ENCODE measurements at places on chromosomes 2 and 18.
A peak's percentile ranks its signal among the peaks of the same experiment; 100 is the strongest.

DNA sequence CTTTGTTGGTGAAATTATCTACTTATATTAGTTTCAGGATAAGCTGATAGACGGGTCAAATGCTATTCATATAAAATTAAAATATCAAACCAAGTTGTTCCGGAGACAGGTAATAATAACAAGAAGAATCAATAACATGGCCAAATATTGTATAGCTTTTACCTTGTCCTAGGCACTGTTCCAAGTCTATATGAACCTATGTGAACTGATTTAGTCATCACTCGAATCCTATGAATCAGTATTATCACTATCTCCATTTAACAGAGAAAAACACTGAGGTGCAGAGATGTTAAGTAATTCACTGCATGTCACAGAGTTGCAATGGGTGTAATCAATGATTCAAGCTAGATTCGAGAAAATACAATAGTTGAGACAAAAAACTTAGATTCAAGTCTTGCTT lies 40.0 kb upstream of the TRIB2 start:
- no peak for DNase-seq

DNA sequence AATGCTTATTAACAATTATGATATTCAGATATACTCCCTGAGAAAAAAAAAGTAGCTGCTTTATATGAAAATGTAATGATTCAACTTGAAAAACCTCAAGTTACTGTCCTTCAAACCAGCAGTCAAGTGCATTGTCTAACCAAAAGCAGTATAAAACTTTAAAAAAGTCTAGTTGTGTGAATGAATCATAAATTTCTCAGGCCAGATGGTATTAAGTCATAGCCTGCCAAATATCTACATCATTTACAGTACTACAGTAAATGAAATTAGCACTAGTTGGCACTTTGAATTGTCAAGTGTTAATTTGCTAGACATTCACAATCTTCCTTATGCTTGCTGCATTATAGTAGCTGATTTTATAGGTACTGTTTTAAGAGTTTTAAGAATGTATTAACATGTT lies 85.9 kb downstream of the CBLN2 start:
- peak; percentile 24 for DNase-seq

- peak; percentile 27 for DNase-seq
Measured at GRCh38 chr2:54503192-54503591, 47.1 kb downstream of the SPTBN1 start.

- peak; percentile 35 for DNase-seq
Measured at GRCh38 chr18:5534845-5535244, 9.0 kb downstream of the EPB41L3 start.

DNA sequence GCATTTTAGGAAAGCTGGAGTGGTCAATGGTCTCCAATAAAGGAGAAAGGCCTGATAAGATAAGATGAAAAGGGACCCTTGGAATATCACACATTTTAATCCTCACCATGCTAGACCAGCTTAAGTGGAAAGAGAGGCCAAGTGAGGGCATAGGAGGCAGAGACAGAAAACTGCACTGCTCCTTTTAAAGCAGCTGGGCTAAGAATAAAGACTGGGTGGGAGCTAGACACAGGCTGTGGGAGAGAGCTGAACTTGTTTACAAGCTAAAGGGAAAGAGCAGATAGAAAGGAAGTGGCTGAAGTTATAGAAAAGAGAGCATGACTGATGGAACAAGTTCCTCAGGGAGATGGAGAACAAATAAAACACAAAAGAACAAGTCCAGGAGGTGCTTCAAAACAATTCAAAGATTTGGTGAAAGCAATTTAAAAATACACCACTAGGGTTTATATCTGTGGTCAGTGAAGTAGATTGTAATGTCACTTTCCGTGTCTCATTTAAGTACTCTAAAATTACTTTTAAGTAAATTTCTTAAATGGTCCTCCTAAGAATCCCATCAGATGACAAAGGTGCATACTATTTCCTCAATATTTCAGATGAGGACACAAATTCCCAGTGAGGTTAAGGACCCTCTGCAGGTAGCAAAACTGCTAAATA lies 7.5 kb downstream of the COL5A2 start:
- no peak for DNase-seq

DNA sequence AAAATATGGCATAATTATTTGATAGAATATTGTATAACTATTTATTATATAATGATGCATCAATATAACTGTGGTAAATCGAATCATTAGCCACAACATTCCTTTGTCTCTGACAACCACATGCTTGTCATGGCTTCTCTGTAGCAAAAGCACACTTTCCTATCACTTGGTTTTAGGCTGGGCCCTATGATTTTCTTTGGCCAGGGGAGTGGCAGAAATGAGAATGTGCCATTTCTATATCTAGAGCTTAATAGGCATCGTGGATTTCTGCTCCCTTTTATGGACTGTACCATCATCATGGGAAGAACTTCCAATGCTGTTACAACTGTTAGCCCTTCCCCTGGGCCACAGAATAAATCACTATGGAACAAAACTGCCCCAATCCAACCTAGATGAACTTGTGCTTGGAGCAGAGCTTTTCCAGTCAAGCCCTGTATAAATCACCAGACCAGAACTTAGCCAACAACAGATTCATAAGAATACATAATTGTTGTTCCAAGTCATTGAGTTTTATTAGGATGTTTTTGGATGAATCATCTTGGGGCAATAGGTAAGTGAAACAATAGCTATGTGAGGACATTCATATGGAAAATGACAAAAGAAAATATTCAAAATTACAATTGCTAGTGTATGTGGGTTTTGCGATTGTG lies 715.8 kb downstream of the ERBB4 start:
- peak; percentile 1 for DNase-seq

GRCh38 chr2:143176606-143177005 lies 47.4 kb downstream of the ARHGAP15 start:
- no peak for DNase-seq

DNA sequence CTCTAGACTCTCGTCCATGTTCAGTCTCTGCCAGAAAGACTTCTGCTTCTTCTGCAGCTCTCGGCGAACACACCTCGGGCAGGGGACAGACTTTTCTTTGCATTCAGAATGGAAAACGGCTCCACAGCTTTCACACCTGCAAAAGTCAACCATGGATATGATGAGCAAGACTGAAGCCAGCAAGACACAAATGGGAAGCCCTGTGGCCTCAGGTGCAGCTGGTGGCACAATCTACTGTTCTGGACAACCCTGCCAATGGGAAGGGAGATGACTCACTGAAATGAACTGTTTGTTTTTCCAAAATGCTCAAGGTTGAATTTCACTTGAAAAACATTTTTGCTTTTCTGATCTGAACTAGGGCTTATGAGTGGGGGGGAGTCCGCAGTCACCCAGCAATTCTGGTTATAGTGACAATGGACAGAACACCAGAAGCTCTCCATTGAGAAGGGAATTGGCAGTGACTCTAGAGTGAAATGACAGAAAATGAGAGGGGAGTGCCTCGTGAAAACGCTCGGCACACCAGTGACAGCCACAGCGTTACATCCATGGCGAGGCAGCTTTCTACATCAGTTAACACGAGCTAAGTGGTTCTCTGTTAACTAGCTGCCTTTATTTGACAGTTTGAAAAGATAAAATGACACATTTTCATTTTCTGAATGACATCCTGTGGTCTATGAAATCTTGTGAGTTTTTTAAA lies 58.8 kb upstream of the FZD5 start:
- DNase-seq: no peak

GRCh38 chr18:7158216-7158615 lies 40.6 kb upstream of the LAMA1 start:
- peak; percentile 62 for DNase-seq

DNA sequence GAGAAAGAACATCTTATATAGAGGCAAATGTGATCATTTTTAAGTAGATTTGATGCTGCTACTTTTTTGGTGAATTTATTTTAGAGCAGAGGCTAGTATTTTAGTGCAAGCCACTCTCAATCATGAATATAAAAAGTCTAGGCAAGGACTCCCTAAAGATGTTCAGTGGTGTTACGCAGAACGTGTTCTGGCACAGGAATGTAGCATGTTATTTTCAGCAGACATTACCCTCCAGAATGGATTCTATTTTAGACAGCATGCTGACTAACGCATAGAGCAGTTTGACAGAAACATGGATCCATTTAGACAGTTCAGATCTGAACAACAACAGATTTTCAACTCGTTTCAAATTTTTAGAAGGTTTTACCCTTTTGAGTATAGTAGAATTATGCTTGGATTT lies 54.1 kb downstream of the DSC3 start:
- no peak for DNase-seq

DNA sequence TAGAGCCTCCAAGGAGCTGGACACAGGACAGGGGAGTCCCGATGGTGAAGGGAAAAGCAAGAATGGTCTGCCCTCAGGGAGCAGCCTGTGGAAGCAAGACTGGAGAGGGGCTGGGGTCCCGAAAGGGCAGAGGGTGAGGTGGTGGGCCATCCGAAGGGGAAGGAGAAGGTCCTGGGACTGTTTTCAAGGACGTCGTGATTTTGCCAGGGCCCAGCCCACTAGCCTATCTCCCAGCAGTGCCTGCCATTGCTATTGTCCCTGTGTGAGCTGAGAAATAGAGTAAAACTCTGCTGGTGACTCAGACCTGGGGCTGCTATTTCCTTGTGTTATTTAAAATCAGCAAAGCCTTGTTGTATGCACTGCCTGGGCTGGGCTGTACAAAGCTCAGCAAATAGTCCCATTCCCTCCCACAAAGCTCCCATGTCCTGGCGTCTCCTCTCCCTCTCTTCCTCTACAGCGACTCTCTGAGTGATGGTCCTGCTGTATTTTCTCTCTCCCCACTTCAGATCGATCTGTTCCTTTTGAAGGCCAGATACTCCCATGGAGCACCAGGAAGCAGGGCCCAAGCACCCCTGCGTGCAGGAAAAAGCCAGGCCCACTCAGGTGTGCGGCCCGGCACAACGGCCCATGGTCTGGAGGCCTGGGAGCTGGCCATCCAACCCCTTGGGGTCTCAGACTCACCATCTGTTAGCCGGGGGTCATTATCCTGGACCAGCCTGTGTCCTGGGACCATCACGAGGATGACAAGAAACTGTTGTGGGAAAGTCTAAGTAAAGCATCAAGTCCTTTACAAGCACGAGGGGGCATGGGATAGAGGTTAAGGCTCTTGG lies 65.0 kb upstream of the OTOF start:
- no peak for DNase-seq

DNA sequence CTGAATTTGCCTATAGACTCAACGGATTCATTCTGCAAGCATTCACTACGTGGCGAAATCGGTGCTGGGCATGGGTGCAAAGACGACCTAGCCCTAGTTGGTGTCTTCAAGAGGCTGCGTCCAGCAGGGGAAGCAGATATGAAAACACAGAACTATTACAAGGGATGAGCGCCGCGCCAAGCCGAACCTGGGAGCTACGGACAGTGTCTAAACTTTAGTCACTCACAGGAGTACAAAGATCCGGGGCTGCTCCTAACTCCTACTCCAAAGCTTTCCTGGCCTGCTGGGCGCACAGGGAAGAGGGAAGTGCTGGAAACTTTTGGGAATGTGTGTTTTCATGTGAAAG lies 732 bp upstream of the ANXA4 start:
- peak; percentile 73 for DNase-seq

DNA sequence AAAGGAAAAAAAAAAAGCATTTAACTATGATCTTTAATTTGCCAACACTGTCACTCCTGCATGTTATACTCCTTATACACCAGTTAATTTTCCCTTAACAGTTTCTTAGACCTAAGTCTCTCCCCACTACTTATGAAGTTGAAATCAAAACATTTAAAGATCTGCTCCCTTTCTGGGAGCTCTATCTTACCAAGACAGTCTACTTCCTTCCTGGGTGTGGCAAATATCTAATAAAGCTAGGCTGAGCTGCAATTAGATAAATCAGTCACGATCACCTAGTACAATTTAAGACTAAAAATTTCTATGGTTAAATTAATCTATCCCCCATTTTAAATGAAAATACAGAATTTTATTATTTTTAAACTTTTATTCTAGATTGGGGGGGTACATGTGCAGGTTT lies 33.4 kb downstream of the PUM2 start:
- no peak for DNase-seq

- DNase-seq: no peak
Measured at GRCh38 chr18:13359210-13359609, 140.7 kb downstream of the LDLRAD4 start.

DNA sequence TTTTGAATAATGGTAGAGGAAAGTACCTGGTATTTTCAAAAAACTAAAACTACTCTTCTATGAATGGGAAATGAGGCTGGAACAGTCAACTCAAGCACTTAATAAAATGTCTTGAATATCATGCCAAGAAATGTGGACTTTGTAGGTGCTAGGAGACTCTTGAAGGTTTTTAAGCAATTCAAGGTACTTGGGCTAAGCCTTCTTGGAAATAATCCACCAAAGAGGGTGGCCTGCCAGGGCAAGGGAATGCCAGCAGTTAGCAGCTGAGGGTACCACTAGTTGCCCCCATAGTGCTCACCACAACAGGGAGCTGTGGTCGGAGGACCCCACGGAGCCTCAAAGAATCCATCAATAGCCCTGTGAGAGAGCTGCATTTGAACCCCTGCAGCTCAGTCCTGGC lies 14.6 kb upstream of the ACYP2 start:
- DNase-seq: no peak

GRCh38 chr18:55988537-55988936 lies 400.5 kb upstream of the TCF4 start:
- DNase-seq: no peak

DNA sequence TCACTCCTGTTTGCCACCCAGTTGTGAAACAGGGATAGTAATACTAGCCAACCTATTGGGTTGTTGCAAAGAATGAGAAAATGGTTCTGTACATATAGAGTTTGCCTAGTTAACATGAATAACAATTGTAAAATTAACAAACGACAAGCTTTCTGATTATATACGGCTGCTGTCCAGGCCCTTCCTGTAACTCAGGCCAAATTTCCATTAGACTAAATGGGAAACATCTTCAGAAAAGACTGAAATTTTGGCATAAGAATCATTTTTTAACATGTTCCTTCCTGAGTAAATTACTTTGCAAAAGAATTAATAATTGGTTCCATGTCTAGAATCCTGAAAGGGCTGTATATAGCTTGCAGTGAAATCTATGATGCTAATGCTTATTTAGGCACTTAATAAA lies 117.7 kb upstream of the SATB2 start:
- DNase-seq: no peak

- DNase-seq: no peak
Measured at GRCh38 chr18:58310517-58310916, 266.5 kb downstream of the NEDD4L start.

DNA sequence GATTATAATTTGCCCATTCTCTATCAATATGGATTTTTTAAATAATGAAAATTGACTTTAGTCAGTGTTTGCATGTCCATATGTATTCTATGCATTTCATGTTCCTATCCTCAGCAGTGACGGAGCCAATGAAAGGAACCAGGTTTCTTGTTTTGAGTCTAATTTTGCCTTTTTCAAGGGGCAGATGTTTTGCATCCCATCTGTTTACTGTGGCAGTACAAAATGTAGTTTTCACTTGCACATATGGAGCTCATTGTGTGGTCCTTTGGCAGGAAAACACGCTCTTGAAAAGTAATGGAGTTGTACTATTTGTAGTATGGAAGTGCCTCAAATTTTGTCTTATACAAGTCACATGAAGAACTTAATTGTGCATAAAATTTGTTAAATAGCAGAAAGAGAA lies 127.8 kb downstream of the AGPS start:
- DNase-seq: no peak

- no peak for DNase-seq
Measured at GRCh38 chr2:147133286-147133908, 711.4 kb upstream of the ACVR2A start.
